ENCODE measurements at places on chromosomes 6 and 20. TPM values are rescaled to one million over a fixed set of nuclear protein-coding genes. Genes with fewer than 3 reads are reported as not detected.

Gene NOL4L
- total RNA-seq = 95.0 TPM

Gene WFDC5
- total RNA-seq = not detected

Gene CDH4
- 0.81 TPM for total RNA-seq

Gene PRPH2
- 0.48 TPM for total RNA-seq

GRCh38 chr20:61934716-61935530 lies 130.8 kb downstream of the TAF4 start:
- DNase-seq = no peak

- DNase-seq = no peak
Measured at GRCh38 chr20:23605867-23606651, at the start of gene CST9. Gene CST9, minus strand, starts transcription at chr20:23605917. Its CDS starts 53 bp downstream, at chr20:23605864.

DNA sequence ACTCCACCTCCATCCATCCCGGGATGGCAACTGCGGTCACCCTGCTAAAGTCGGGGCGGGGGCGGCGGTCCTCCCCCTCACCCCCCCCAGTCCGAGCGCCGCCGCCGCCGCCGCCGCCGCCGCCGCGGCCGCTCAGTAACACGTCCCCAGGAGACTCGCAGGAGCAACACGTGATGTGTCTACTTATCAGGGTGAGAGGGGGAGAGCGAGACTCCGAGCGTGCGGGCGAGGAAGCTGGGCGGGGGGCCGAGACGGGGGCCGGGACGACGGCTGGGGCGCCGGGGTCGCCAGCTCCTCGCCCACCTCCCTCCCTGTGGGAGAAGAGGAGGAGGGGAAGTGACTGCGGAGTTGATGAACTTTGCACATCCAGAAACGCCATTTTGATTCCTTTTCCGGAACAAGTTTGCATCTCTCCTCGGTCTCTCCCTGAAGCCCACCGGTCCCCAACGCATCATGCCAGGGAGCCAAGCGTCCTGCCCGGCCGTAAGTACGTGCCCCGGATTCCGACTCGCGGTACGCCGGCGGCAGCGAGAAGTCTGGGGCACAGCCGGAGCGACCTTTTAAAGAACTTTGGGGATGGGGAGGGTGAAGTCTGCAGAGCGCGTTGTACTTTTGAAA lies at the start of gene RREB1:
TSS of gene RREB1 (plus strand) at position 384 of the 618 bp plus-strand sequence. CDS start 73,951 bp downstream, outside the sequence.
- peak; percentile 68 for DNase-seq

DNA sequence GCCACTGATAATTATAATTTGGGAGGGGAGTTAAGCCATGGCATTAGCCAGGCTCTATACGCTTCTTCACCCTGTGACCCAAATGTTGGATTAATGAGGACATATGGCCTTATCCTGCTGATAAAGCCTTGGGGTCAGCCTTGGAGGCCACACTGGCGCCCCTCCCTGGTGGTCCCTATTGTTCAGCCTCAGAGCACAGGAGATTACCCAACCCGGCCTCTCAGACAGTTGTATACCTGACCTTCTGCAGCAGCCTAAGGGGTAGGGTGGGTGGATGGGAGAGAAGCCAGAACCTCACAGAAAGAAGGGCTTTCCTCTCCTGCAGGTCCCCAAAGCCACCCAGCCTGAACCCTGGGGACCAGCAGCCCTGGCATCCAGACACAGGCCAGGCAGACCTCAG lies 76.8 kb downstream of the LINC00237 start:
- no peak for DNase-seq

DNA sequence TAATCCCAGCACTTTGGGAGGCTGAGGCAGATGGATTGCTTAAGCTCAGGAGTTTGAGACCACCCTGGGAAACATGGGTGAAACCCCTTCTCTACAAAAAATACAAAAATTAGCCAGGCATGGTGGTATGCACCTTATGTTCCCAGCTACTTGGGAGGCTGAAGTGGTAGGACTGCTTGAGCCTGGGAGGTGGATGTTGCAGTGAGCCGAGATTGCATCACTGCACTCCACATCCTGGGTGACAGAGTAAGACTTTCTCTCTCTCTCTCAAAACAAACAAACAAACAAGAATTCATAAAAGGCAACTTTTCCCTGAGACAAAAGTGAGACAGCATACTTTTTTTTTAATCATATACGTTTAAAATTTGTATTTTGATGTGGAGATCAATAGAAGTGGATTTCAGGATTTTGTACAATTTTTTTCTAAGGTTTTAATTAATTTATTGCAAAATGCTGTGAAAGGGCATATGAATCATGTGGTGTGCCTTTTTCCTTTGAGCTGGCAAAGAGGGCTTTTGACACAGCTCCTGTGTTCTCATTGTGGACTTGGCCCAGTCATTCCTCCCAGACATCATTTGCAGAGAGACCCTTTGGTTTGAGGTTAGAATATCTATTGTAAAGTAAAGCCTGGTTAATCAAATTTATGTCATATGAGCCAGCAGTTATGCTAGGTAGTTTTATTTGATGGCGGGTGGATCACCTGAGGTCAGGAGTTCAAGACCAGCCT lies 77.1 kb downstream of the TULP4 start:
- DNase-seq = no peak

DNA sequence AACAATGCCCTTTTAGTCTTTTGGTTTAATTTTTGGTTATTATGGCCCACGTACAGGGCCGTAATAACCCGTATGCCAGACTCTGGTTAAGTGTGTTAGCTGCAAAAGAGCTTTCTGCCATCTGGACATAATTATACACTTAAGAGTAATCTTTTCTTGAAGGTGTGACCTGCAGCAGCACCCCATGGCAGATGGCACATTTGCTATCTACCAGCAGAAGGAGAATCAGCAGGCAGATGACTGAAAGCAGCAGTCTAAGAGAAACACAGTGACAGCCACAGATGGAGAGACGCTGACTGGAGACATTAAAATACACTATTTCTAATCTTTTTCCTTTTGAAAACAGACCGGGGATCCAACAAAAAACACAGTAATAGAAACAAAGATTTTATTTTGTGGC lies 18.7 kb downstream of the ASF1A start:
- DNase-seq = no peak

DNA sequence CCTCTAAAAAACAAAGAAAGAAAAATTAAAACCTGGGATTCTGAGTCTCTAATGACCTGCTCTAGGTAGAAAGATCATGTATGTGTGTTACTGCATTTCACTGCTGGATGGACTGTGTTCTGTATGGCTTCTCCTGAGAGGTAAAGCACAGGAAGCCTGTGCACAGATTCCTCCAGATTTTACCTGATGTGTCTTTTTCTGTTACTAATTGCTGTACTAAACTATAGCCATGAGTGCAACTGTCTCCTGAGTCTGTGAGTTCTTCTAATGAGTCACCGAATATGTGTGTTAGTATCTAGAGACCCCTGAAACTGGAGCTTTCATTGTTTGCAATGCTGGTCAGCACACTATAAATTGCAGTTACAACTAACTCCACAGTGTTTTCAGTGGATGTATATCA lies 270.8 kb downstream of the CDKAL1 start:
- DNase-seq = no peak

DNA sequence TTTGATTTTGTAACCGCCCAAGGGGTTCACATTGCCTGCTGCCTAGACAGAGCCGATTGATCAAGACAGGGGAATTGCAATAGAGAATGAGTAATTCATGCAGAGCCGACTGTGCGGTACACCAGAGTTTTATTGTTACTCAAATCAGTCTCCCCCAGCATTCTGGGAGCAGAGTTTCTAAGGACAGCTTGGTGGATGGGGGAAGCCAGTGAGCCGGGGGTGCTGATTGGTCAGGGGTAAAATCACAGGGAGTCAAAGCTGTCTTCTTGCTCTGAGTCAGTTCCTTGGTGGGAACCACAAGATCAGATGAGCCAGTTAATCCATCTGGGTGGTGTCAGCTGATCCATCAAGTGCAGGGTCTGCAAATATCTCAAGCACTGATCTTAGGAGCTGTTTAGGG lies 60.0 kb upstream of the EZR start:
- no peak for DNase-seq

DNA sequence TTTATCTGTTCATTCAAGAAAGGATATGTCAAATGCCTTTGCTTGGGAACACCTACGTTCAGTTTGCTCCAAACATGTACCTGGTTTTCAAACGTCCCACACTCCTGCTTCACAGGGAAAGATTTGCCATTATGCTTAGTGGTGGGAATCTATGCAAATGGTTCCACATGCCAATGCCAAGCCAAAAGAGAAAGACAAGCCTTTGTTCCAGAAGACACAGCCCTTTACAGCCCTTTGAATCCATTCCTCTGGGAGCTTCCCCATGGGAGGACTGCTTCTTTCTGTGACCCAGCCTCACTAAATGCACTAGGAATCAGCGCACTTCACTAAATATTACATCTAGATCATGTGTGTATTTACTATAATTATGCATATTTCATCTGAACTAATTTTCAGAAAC lies 619.5 kb downstream of the PRKN start:
- DNase-seq = no peak

DNA sequence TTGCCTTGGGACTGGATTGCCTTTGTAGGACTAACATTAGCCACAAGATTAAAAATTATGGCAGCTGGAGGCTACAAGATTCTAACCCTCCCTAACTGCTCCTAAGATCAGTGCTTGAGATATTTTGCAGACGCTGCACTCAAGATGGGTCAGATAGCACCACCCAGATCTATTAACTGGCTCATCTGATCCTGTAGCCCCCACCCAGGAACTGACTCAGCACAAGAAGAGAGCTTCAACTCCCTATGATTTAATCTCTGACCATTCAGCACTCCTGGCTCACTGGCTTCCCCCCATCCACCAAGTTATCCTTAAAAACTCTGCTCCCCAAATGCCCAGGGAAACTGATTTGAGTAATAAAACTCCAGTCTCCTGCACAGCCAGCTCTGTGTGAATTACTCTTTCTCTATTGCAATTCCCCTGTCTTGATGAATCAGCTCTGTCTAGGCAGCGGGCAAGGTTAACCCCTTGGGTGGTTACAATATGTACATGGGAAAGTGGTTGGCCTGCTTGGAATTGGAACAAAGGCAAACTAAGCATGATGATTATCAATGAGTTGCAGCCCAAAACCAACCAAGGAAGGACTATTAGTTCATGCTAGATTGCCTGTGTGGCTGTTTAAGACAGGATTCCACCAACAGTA lies 111.3 kb downstream of the OR2B2 start:
- no peak for DNase-seq

GRCh38 chr20:4371623-4372251 lies 350.0 kb upstream of the PRND start:
- no peak for DNase-seq

DNA sequence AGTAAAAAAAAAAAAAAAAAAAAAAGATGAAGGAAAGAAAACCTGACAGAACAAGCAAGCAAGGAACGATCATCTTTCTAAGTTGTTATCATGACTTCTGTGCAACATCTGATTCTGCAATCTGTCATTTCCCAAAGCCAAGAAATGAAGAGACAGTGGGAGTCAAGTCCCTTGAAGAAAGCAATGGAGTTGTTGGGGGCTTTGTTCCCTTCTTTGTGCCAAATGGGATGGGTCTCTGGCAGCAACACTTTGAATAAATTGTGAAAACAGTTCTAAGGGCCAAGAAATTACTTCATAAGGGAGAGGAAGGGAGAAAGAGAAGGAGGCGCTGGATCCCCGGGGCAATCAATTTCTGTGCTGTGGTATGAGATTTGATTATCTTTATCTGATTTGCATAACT lies 33.3 kb upstream of the RSPO3 start:
- DNase-seq = no peak

DNA sequence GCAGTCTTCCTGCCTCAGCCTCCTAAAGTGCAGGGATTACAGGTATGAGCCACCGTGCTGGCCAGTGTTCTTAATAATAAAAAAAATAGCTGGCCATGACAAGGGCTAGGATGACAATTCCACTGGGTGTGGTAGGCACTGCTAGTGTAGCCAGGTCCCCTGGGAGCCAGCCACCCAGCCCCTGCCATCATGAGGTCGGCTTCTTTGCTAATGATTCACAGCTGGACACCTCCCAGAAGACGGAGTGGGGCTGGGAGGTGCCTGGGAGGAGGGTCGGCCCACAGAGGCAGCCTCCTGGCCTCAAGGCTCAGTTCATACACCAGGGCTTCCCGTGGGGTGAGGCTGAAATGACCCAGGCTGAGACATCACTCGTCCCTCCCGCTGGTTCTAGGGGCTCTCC lies 230.4 kb downstream of the TAF4 start:
- DNase-seq = no peak

GRCh38 chr6:168361766-168362165 lies 42.2 kb upstream of the DACT2 start:
- no peak for DNase-seq

GRCh38 chr6:125123051-125123450 lies 30.5 kb upstream of the TPD52L1 start:
- no peak for DNase-seq

GRCh38 chr20:20820785-20821483 lies 108.5 kb upstream of the RALGAPA2 start:
- no peak for DNase-seq
